ENCODE measurements at places on chromosomes 12 and 14.

DNA sequence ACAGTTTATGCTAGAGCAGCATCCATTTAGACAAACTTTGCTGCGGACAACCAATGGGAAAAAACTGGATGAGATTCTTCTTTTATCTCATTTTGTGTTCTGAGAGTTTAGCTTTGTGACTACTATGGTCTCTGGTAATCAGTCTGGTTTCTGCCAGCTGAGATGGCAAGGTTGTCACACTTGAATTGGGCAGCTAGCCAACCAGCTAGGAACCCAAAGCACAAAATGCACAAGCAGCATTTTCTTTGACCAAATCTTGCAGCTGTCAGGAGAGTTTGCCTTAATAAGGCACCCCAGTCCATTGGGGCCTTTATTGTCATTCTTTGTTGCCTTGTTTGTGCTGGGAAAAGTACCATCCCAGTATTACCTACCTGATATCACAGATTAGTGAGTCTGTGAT lies 34.0 kb upstream of the ETV6 start:
- DNase-seq, result no peak

DNA sequence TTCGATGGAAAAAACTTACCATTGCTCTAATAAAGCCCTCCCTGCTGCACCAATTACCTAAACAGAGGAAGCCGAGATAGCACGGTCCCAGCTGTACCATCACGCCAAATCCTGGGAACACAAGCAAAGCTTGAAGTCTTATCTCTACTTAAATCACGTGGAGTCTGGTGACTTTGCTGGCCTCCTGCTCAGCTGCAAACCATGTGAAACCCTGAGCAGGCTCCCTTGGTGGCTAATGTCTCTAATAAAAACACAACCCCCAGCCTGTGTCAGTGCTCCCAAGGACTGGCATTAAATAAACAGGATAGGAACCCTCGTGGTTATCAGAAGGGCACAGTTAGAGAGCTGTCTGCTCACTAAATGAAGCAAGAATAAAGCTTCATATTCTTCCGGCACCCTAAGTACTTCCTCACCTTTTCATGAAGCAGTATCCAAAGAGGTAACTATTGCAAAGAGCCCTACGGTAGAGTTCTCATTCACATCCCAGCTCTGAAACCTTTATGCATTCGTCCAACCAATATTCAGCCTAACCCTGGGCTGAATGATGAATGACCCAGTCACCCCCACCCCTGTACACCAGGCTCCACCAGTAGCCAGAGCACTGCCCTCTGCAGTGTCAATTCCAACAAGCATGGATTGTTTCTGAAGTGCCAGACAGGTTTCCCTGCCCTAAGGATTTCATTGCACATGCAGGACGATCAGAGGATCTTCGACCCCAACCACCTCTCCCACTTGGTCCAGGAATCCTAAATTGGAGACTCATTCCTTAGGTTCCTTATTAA lies 452.7 kb upstream of the TMPO start:
- DNase-seq, result no peak

DNA sequence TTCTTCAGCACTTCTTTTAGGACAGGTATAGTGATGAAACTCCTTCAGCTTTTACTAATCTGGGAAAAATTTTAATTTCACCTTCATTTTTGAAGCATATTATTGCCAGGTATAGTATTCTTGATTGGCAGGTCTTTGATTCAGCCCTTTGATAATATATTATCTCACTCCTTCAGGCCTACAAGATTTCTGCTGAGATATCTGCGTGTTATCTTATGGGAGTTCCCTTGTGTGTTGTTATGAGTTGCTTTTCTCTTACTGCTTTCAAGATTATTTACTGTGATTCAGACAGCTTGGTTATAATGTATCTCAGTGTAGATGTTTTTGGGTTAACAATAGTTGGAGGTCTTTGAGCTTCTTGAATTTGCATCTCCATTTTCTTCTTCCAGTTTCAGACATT lies 87.4 kb downstream of the ATF7IP start:
- DNase-seq, result no peak

DNA sequence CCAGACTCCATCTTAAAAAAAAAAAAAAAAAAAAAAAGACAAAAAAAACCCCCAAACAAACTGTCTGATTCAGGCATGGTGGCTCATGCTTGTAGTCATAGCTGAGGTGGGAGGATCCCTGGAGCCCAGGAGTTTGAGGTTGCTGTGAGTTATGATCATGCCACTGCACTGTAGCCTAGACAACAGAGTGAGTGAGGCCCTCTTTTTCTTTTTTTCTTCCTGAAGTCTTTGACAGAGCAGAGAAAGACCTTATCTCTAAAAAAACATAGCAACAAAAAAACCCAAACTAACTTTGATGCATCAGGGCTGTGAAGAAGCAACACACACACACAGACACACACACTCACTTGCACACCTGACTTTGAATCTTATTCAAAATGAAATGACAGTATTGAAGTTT lies 7.7 kb upstream of the AMN1 start:
- DNase-seq, result no peak

DNA sequence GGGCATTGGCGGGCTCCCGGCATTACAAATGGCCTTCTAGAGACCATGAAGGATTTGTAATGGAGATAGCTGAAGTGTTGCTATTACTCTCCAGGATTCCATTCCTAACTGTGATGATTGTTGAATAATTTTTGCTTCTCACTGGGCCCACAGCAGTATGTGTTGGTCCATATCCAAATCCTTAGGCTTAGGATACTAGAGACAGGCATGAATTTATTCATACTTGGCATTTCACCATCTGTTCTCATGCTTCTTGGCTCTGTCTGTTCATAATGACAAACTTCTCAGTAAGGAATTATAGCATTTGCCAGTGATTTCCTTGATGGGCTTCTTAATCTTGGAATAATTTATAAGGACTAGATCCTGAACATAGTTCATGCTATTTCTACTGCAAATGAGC lies 832.9 kb downstream of the C12orf50 start:
- DNase-seq, result peak; percentile 98

DNA sequence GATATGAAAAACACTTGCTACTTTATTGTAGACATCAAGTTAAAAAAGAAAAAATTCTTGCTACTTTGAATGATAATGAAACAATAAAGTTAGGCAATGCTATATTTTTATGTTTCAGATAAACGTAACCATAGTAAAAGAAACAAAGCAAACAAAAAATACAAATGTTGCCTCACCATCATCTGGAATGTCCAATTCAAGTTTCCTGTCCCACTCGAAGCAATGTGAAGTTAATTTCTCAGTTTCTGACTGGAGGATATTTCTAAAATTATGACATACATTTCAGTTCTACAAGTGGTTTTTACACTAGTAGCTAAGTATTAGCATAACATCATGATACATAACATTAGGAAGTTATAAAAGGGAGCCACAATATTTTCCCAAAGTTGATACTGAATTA lies 20.9 kb downstream of the DLGAP5 start:
- no peak for DNase-seq

DNA sequence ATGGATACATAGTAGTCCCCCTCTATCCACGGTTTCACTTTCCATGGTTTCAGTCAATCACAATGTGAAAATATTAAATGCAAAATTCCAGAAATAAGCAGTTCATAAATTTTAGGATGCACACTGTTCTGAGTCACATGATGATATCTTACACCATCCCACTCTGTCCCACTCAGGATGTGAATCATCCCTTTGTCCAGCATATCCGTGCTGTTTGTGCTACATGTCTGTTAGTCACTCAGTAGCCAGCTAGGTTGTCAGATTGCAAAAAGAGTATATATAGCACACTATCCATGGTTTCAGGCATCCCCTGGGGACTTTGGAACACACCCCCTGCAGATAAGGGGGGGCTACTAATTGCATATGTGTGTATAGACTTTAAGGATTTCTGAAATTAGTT lies 8.1 kb upstream of the NAA30 start:
- no peak for DNase-seq

DNA sequence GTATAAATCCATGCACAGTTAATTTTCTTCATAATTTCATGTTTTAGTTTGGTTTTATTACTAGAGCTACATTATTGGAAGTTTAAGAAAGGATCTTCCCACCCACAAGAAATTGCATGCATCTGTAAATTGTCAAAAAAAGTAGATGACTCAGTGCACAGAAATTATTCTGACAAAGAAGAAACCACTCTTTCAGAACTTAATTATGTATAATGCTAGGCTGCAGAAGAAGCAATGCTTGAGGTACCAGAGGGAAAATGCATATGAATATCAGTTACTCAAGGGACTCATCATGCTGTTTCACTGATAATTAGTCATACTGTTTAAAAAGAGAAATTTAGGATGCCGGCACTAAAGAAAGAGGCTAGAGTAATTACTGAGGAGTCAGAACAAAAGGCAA lies 147.0 kb downstream of the SLC16A7 start:
- no peak for DNase-seq

DNA sequence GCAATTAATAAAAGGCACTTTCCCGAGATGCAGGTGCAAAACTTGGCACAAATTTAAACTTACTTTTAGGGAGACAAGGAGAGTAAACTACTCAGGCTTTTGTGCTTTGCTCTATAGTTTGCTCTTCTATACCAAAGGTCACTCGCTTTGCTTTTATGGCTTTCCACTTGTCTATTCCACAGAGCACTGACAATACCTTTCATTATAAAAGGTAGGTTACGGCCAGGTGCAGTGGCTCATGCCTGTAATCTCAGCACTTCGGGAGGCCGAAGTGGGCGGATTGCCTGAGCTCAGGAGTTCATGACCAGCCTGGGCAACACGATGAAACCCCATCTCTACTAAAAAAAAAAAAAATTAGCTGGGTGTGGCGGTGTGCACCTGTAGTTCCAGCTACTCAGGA lies 32.9 kb downstream of the ALKBH1 start:
- DNase-seq, result no peak

- DNase-seq, result no peak
Measured at GRCh38 chr14:96888158-96888557, 91.0 kb downstream of the VRK1 start.

GRCh38 chr14:76373456-76373855 lies 2.5 kb upstream of the ESRRB start:
- no peak for DNase-seq

- peak; percentile 36 for DNase-seq
Measured at GRCh38 chr12:91178139-91178561, 4.5 kb downstream of the DCN start.

DNA sequence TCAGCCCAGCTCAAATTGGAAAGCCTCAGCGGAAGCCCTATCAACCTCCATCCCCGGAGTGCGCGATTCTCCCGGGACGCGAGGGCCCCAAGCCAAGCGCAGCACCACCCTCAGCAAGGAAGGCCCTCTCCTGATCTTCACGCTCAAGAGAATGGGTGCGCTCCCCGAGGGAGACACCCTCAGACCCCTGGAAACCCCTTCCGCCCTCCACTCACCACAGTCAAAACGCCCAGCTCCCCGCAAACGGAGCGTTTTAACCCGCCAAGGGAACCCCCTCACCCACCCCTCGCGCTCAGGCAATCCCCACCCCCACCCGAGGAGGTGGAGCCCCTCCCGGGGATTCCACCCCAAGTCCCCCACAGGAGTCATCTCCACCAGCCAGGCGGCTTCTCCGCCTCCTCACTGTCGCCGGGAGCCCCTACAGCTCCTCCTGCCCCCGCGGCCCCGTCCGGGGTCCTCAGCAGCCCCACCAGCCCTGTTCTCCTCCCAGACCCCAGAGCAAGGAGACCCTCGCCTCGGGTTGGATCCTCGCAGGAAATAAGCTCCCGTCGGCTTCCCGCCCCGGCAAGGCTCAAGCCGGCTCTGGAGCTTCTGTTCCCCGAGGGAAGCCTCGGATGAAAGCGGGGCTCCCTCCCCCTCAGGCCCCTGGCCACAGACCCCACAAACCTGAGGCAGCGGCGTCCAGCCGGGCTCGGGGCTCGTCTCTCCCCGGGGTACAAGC lies 507 bp downstream of the BAZ2A start:
- DNase-seq, result no peak

- DNase-seq, result no peak
Measured at GRCh38 chr14:99516156-99516870, 35.1 kb downstream of the CCNK start.

GRCh38 chr14:104280902-104281767 lies 142.7 kb downstream of the KIF26A start:
- no peak for DNase-seq

- DNase-seq, result no peak
Measured at GRCh38 chr12:9636150-9636850, 28.6 kb upstream of the KLRB1 start.

- no peak for DNase-seq
Measured at GRCh38 chr14:36874396-36875138, 212.9 kb downstream of the PAX9 start.

DNA sequence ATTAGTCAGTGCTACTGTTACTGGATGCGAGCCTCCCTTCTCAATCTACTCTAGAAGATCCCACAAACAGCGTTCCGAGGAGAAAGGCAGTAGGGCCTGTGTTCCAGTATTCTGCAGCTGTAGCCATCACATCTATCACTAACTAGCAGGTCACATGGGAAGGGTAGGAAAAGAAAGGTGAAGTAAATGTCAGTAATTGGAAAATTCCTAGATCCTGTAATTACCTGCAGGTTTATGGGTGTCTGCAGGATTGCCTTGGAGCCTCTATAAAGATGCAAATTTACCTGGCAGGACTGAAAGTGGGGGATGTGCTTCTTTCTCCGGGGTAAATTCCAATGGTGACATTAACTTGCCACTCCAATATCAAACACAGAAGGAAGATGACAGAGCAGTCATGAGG lies 77.8 kb downstream of the FERMT2 start:
- no peak for DNase-seq

DNA sequence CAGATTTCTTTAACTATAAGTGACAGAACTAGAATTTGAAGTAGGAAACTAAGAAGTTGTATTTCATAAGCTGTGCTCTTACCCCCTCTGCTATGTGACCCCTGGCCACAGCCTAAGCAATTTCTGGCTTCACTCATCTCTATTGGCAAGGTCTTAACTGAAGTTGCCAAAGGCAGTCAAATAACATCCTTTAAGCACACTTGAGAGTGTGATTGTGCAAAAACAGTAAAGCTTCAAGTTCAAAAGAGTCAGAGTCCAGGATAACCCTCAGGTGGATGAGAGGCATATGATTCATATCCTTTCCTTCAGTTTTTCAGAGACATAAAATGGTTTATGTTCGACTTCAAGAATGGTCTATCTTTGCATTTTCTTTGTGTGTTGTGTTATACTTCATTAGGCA lies 45.2 kb downstream of the GRIP1 start:
- DNase-seq, result peak; percentile 28

- DNase-seq, result peak; percentile 16
Measured at GRCh38 chr12:105382771-105383622, 52.5 kb downstream of the C12orf75 start.

- DNase-seq, result no peak
Measured at GRCh38 chr12:71439362-71439612, 311 bp upstream of the LGR5 start.

DNA sequence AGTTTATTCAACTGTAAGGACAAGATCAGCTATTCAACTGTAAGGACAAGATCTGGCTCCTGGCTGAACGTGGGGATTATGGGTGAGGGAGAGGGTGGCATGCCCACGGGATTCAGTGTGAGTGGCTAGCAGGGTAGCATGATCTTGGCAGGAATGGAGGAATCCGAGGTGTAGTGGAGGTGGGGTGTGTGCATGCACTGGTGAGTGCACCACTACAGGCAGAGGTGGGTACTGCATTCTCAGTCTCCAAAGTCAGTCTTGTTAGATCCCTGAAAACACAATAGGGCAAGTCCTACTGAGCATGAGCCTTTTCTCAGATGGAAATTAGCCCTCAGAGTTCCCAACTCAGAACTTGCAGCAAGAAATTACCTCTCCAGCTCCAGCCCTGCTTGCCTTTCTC lies 32.2 kb upstream of the DCD start:
- no peak for DNase-seq

GRCh38 chr12:62466018-62466593 lies 520 bp upstream of the MON2 start:
- DNase-seq, result no peak

GRCh38 chr12:122982963-122983788 lies 2.7 kb downstream of the ARL6IP4 start:
- DNase-seq, result no peak
